ENCODE measurements at places on chromosomes 3 and 15. TPM values are rescaled to one million over a fixed set of nuclear protein-coding genes. Genes with fewer than 3 reads are reported as not detected.

Gene ROPN1
- total RNA-seq = not detected

Gene SLITRK3
- total RNA-seq = 1.2 TPM

Gene GREM1
- total RNA-seq = 26.0 TPM

Gene EPHB3
- 4.9 TPM for total RNA-seq

Gene POLR2H
- 79.6 TPM for total RNA-seq

Gene PAK6
- total RNA-seq = 29.5 TPM

Gene TMEM207
- not detected for total RNA-seq

Gene CACNA1D
- total RNA-seq = 84.4 TPM

Gene ZIC1
- not detected for total RNA-seq

Gene ARPP21
- total RNA-seq = 2.1 TPM

Gene TRIM71
- total RNA-seq = not detected

Gene CFAP92
- 2.1 TPM for total RNA-seq

Gene CMTM8
- total RNA-seq = 5.7 TPM

Gene TIMP4
- 16.5 TPM for total RNA-seq

Gene SIDT1
- total RNA-seq = 61.6 TPM

Gene SOX2
- total RNA-seq = 0.16 TPM

Gene PLIN1
- 4.6 TPM for total RNA-seq

Gene TMCO5A
- not detected for total RNA-seq

Gene LHFPL4
- not detected for total RNA-seq

Gene IDH2
- 65.2 TPM for total RNA-seq

Gene CPN2
- not detected for total RNA-seq

Gene LAMB2
- 311 TPM for total RNA-seq

Gene TUSC7
- not detected for total RNA-seq

Gene ST8SIA2
- not detected for total RNA-seq

Gene PLSCR5
- not detected for total RNA-seq

Gene NR1I2
- 1.2 TPM for total RNA-seq

Gene MUC20
- 84.4 TPM for total RNA-seq

Gene IL17RB
- total RNA-seq = 0.65 TPM

Gene CLSTN2
- total RNA-seq = 9.7 TPM

Gene ACOX2
- total RNA-seq = 12.8 TPM

Gene MLF1
- total RNA-seq = 11.1 TPM

Gene GUCA1C
- total RNA-seq = not detected

Gene PGBD4
- 1.5 TPM for total RNA-seq

Gene GOLGA8R
- total RNA-seq = 9.9 TPM

Gene LRRN1
- 4.7 TPM for total RNA-seq

Gene GALNT15
- total RNA-seq = 15.5 TPM

Gene DLEC1
- total RNA-seq = 5.6 TPM

Gene ARRDC4
- 13.6 TPM for total RNA-seq

Gene CNTN4
- 15.3 TPM for total RNA-seq

Gene MAGEF1
- 30.4 TPM for total RNA-seq

Gene SIN3A
- 93.6 TPM for total RNA-seq

Gene CLDN18
- total RNA-seq = not detected

Gene NRG4
- 16.3 TPM for total RNA-seq

Gene CCR8
- not detected for total RNA-seq

Gene UNC45A
- 77.0 TPM for total RNA-seq

Gene RETNLB
- total RNA-seq = not detected

Gene LRRIQ4
- total RNA-seq = not detected

Gene SEMA6D
- 8.8 TPM for total RNA-seq

Data from ureter (tissue), 1 donor.